Activated naive CD8-positive, alpha-beta T cell treated with anti-CD3 and anti-CD28 coated beads, Interleukin-2, amount 50 U/mL, for 16 hours (primary cell): ENCODE measurements at places on chromosomes 7 and 10.

DNA sequence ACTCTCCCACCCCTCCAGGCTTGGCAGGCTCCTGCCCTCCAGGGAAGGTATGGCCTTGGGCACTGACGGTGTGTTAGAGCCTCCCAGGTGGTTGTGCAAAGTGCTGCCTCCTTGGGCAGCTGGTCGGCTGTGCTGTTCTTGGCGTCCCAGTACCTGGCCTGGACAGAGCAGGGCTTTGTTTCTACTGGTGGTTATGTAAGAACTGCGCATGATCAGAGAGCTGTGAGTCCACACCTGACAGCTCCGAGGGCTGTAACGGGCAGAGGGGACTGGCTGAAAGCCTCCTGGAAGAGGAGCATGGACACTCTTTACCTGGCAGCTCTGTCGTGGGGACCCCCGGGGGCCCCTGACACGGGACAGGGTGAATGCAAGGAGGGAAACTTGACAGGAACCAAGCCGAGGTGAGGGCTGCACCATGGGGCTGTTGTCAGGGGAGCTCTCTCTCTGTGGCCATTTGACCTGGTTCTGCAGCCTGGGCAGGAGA is 3.1 kb upstream of the SFRP5 start:
- DNase-seq = no peak

DNA sequence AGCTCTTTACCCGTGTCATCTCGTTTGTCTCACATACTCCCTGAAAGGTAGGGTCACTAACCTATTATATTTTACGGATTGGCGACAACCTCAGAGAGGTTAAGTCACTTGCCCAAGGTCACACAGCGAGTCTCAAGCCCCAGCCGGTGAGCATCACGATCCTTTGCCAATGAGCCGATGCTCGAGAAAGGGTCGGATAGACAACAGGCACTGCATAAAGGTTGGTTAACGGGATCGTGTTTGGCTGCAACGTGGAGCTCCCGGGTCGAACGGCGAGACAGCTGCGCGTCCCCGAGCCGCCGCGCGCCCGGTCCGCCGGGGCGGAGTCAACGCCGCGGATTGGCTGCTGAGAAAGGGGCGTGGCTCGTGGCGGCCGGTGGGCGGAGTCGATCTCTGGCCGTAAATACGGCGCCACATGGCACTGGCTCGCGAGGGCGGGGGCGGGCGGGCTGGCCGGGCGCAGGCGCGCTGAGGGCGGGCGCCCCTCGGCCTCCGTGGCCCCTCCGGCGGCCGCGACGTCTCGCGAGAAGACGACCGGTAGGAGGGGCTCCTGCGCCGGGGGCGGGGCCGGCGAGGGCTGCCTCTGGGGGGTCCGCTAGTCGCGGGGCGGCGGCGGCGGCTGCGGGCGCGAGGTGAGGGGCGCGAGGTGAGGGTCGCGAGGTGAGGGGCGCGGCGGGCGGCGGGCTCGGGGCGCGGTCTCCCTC is at the start of gene CHST12:
CHST12 (plus strand) TSS at position 598 of the 704 bp plus-strand sequence. CDS start 29,029 bp downstream, outside the sequence.
- peak; percentile 89 for DNase-seq

- DNase-seq = no peak
Observed at GRCh38 chr10:81872206-81872862, 2.7 kb upstream of the NRG3 start.

DNA sequence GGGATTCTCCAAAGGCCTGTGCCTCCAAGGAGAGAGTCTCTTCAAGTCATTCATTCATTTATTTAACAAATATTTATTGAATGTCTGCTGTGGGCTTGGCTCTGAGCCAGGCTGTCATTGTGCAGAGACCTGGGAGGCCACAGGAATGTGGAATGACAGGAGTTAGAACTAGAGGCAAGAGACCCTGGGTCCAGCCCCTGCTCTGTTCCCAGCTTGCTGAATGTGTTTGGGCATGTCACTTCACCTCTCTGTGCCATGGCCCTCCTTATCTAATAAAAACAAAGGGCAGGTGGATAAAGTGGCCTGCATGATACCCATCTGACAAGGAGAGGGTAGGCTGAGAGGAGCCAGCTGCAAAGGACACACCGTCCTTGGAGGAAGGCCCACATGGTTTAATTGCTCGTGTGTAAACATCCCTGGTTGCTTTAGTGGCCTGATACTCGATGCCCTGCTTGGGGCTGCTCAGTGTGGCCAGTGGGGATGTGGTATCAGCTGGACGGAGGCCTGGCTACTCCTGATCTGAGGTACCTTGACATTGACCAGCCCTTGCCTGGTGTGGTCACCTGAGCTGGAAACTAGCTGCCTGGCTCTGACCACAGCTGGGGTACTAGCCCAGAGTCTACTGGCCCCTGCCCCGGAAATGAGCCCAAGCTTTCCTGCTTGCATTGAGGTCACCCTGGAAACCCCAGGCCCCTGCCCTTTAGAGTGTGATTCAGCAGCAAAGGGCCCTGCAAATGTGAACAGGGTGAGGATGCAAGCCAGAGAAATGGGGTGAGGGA is 116.2 kb downstream of the CDH23 start:
- no peak for DNase-seq

DNA sequence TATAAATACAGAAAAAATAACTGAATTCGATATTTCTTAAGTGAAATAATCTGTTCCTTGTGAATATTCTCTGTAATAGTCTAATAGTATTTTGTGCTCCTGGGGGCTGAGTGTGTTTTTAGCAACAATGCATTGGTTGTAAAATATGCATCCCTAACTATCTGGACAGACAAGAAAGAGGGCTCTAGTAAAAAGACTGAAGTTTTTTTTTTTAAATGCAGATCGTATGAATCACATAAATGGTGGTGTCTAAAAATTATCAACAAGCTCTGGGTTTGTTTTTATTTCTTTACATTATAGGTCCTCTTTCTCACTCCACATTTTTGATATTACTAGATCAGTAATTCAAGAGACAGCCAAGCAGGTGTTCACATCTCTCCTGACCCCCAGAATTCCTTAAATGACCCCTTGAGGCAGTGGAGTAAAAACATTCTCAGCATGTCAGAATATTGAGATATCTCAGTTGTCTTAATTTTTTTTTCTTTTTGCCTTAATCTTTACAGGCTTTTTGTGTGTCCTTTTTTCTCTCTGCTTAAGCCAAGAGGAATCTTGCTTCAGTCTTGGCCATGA is 18.2 kb downstream of the ARID5B start:
- DNase-seq = no peak
